ENCODE measurements at places on chromosomes 11 and 22.
A peak's percentile ranks its signal among the peaks of the same experiment; 100 is the strongest.

DNA sequence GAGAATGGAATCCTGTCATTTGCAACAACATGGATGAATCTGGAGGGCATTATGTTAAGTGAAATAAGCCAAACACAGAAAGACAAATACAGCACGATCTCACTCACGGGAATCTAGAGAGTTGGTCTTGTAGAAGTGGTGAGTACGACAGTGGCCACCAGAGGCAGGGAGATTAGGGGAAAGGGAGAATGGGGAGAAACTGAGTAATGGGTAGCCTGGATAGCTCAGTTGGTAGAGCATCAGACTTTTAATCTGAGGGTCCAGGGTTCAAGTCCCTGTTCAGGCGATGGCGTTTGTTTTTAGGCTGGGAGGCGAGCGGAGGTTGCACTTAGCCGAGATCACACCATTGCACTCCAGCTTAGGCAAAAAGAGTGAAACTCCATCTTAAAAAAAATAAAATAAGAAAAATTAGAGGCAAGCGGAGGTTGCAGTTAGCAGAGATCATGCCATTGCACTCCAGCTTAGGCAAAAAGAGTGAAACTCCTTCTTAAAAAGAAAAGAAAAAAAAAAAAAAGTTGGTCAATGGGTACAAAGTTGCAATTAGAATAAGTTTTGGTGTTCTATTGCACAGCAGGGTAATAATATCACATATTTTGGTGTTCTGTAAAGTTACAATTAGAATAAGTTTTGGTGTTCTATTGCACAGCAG is 95.7 kb upstream of the UBASH3B start:
- no peak for DNase-seq

DNA sequence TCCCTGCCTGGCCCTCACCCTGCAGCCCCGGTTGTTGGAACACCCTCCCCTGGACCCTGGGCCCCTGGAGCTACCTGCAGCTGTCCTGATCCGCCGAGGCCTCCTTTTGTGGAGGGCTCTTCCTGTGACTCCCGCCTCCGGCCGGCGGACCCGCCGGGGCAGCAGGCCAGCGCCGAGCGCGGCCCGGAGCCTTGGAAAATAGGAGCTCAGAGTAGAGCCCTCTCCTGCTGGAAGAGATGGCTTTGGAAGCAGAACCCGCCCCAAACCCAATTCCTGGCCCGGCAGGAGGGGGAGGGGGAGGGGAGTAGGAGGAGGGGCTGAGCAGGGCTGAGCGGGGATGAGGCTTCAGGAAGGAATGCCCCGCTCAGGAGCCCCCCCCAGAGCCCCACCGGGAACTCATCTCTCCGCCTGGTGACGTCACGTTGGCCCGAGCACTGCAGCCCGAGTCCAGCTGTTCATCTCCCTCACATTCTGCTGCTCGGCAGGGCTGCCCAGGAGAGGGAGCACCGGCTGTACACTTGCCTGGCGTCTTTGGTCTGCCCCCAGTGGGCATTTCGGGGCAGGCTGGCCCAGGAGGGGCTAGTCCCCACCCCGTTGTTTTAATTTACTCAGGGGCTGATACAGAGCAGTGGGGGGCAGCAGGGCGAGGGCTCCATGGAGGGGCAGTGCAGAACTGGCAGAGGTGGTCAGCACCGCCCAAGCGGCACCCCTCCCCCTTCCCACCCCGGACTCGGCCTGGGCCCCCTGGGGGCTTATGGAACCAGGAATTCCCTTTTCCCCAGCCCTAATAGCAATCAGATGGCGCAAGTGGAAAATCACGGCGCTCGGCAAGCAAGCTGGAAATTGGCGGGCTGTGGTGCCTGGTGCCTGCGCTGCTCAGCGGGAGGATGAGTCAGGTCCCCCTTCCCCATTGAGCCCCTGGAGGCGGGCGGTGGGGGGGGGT is at the start of gene MRGPRF:
Gene MRGPRF, minus strand, starts transcription at position 238 of the 943 bp plus-strand sequence. CDS start 3,345 bp downstream, outside the sequence.
- DNase-seq: no peak

- DNase-seq: no peak
Measured at GRCh38 chr22:36245805-36246356, 6.6 kb upstream of the APOL2 start.

GRCh38 chr11:19173004-19173689 is 28.6 kb downstream of the CSRP3 start:
- DNase-seq: no peak

- DNase-seq: no peak
Measured at GRCh38 chr11:12565406-12565805, 108.8 kb upstream of the TEAD1 start.

DNA sequence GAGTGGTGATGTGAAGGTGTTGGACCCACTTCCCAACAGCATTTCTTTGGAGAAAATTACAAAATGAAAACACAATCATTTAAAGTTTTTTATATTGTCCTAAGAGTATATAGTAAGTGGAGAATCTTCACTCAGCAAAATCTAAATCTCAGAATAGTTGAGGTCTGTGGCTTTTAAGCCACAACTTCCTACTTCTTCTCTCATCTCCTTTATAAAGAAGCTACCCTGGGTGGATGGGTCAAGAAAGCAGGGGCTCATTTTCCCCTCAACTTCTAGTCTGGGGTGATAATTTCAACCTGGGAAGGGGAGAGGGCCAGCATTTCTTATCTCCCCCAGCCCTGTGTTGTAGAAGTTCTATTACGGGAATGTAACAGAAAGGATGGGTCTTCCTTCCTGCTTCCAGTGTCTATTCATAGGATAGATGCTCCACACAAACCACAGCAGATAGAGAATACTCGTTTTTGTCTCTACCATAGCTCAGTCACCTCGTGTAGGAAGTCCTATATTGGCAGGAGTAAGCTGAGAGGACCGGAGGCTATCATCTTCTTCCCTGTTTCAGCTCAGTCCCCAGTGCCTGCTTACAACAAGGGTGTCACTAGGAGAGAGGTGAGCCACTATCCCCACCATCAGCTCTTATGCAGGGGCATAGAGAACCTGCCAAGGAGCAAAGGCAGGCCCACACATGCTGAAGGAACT is 341.5 kb downstream of the CASP12 start:
- no peak for DNase-seq

DNA sequence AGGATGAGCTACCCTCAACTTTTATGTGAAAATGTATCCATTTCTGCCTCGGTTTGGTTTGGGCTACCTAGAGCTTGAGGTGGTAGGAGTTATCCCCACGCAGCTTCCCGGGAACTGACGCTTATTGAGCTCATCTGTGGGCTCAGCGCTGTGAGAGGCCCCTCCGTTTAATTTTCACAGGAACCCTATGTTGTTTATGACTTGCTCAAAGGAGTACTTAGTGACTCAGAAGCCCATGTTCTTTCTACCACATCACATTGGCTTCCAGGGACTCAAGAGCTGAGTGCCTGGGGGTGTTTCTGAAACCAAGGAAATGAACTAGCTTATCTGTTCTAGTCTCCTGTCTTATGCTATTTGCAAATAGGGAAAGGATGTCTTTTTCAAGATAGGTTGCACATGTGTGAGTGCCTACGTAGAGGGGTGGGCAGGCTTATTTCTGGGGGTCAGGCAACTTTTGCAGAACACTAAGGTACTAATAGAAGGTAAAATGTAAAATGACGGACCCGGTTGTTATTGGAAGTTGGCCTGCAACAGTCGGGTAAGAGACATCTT is 40.5 kb downstream of the MICAL2 start:
- peak; percentile 18 for DNase-seq

DNA sequence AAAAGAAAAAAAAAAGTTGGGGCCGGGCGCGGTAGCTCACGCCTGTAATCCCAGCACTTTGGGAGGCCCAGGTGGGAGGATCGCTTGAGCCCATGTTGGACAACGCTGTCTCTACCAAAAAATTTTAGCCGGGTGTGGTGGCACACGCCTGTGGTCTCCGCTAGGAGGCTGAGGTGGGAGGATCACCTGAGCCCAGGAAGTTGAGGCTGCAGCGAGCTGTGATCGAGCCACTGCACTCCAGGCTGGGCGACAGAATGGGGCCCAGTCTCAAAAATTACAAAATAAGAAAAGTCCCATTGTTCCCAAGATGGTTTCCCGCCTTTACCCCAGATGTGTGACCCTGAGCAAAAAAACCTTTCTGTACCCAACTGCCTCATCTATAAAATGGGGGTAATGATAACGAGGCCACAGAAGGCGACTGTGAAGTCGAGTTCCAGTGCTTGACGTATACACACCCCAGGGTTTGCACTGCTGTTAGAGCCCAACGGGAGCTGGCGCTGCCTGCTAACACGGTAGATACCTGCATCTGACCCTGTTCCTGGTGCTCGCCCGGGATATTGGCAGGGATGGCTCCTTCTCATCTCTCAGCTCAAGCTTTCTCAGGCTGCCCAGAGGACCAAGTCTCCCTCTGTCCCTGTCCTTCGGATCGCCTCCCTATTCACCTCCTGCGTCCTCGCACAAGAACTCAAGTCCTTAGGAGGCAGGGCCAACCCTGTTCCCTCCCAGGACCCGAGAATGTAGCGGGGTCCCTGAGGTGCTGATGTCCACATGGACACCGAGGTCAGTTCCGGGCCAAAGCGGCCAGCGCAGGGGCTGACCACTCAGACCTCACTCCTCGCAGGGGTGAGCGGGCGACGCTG is 1.1 kb upstream of the RPLP2 start:
- DNase-seq: no peak

DNA sequence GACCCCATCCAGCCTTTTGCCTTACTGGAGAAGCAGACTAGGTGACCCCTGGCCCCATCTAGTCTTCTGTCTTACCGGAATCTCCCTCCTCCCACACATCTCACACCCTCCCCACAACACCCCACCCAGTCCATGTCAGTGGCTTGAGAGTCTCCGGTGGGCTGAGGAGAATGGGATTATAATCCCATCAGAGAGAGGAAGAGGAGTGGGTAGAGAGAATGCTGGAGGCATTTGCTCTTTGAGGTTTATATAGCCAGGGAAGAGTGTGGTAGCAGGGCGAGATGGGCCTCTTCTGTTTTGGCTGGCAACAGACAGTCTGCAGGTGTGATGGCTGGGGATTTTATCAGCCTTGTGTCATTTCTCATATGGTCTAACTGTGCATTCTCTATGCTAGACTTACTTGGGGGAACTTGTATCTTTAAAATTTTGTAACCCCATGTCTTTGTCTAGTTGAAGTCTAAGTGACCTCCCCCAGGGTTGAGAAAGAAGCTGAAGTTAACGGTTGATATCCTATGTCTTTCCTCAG is 50.3 kb downstream of the GRAMD1B start:
- DNase-seq: no peak

- DNase-seq: no peak
Measured at GRCh38 chr11:114311946-114312345, 15.7 kb downstream of the NNMT start.

DNA sequence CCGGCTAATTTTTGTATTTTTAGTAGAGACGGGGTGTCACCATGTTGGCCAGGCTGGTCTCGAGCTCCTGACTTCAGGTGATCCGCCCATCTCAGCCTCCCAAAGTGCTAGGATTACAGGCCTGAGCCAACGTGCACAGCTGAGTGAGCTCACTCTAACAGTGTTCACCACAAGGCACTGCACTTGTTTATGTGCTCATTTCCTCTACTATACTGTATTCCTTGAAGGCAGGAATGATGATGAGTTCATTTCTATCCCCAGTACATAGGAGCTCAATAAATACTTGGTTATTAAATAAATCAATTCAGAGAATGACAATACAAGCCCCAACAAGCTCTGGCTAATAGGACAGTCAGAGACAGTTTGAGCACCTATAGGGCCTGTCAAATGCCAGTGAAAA is 29.1 kb downstream of the ALG8 start:
- DNase-seq: no peak

DNA sequence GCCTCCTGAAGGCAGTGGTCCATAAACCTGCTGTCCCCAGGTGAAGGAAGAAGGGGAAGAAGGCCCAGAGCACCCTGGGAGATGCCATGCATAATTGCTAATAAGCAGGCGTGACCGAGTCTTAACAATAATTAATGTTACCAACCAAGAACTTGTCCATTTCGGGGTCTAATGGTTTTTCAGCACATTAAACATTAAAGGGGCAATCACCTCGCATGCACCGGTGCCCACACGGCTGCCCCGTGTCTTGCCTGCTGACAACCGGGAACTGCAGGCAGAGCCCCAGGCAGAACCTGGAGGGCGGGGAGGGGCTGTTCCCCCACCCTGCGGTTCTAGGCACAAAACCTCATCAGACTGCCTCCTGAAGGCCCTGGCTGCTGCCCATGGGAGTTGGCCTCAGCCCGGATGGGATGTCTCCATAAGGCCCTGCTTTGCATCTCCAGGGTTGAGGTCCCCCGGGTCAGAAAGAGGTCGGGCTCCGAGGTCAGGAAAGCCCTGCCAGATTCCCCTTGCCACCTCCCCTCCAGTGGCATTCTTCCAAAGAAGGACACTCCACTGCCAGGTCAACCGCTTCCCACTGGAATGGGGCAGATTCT is 169.0 kb downstream of the BUD13 start:
- DNase-seq: no peak

DNA sequence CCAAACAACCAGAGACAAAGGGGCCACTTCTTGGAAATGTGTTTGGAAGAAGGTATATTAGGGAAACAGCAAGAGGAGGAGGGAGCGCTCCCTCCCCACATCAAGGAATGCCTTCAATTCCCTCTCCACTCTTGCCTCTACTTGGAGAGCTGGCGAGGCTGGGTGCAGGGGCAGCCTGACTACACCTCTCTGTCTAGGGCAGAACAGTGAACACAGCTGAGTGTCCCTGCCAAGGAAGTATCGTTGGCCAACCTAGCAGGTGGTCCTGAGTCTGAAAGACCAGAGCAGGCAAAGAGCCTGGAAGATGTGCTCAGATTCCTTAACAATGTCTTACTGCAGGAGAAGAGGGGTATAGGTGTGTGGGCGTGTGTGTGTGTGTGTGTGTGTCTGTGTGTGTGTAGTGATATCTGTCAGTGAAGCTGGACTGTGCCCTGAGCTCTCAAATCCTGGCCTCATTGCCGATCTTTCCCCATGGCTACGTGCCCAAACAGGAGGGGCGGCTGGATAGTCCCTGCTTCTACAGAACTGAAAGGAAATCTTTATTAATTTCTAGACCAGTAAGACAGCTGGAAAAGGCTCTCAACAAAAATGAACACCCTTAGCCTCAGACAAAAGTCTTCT is 46.8 kb downstream of the PAMR1 start:
- no peak for DNase-seq

DNA sequence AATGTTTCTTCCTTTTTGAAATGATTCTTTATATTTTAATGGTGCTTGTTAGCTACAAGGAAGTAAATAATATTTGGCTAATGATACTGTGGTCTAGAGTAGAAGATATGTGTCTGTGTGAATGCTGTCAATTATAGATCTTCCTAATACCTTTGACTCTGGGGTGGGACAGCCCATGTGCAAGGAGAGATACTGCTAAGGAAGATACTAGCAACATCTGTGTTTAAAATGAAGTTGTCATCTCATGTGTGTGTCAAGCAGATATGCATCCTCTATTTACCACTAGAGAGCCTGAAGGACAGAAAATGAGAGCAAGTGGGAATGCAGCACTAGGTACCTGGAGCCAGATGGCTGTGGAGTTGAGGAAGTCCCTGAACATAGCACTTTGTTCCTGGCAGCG is 34.1 kb downstream of the PPME1 start:
- DNase-seq: no peak

- DNase-seq: no peak
Measured at GRCh38 chr11:2650343-2650867, 49.4 kb downstream of the KCNQ1OT1 start.
